ENCODE measurements at places on chromosomes 6 and 20.

- no peak for DNase-seq
Measured at GRCh38 chr20:6765469-6766058, 1.9 kb upstream of the BMP2 start.

GRCh38 chr20:50680105-50680960 is 11.0 kb downstream of the RIPOR3 start:
- DNase-seq: no peak

GRCh38 chr6:142848156-142848555 is 96.8 kb downstream of the HIVEP2 start:
- no peak for DNase-seq

DNA sequence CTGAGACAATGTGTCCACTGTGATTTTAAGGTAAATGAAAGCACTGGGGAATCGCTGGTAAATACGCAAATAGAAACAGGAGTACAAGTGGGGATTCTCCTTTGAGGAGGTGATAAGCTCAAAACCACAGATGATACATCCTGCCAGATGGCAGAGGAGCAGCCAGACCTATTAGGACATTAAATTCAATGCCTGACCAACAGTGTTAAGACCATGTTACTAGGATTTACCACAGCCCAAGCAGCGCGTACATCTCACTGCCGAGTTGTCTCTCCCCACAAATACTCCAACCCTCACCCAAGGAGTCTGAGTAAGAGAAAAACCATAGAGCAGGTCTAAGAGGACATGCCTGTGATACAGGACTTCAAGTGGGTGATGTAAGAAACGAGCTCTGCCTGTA is 68.9 kb upstream of the TULP1 start:
- DNase-seq: no peak

DNA sequence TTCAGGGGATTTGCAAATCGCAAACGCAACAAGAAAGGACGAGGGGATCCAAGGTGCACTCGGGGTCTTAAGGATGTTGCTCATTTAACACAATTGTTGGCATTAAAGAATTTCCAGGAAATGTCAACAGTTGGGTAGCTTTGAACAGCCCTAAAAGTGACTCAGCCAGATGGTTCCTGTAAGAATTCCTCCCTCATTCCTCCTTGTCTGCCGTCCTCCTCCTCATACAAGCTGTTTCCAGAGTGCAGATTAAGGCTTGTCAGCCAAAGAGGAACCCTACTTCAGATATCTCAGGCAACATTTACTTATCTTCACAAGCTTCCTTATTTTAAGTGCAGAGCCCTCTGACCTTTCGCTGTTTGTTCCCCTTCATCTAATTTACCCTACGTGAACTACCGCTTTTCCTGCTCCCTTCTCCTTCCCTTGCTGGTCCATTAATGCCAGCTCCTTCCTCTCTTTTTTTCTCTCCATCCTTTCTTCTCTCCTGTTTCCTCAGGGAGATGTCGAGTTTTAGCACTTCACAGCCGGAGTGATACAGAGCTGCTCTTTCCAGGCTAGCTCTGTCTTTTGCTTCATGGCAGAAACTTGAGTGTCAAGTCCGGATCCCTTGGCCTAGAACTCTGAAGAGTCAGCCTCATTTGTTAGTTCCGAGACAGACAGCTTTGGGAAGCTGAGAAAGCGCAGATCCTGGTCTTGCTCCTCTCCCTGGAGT is 26.1 kb upstream of the TBC1D7 start:
- DNase-seq: no peak

DNA sequence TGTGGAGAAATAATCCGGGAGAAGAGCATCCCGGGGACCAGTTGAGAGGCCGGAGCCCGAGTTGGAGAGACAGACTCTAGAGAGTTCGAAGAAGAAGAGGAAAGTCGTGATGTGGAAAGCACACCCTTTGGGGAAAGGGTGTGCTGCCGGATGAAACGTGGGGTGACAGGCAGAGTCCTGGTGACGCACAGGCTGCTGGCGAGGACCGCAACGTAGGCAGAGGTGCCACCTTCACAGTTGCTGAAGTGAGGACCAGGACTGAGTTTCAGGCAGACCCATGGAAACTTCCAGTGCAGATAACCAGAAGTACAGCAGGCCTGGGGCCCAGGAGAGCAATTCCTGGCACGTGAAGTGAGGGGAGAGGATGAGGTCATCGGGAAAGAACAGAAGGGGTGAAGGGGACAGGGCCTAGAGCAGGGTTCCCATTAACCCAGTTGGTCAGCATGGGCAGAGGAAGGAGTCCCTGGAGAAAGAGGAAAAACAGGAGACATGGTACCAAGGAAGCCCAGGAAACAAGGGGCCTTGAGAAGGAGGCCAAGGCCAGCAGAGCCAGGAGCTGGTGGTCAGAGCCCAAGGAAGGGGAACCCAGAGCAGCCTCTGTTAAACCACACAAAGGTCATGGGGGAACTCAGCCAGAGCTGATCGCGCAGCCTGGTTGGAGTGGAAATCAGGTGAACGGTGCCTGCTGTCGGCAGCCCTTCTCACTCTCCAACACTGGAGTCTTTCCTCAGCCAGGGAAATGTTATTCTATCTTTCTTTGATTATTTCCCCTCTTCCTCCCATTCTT is 84.1 kb downstream of the PRND start:
- no peak for DNase-seq

DNA sequence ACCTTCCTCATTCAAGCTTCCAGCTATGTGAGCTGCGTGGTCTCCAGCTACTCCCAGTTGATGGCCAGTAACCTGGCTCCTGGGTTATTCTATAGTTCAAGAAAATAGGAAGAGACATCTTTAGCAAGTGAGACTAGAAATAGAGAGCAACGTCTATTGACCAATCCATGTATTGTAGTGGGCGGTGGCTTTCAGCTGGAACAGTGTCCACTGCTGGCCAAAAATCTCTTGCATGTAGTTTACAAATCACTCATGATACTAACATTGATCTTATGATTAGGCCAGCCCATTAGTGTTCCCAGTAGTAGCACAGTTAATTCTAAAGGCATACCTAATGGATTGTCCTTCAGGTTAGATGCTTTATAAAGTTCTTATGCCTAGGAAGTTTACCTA is 58.9 kb upstream of the SCP2D1 start:
- no peak for DNase-seq

GRCh38 chr6:118704915-118705314 is 53.5 kb upstream of the CEP85L start:
- DNase-seq: no peak

DNA sequence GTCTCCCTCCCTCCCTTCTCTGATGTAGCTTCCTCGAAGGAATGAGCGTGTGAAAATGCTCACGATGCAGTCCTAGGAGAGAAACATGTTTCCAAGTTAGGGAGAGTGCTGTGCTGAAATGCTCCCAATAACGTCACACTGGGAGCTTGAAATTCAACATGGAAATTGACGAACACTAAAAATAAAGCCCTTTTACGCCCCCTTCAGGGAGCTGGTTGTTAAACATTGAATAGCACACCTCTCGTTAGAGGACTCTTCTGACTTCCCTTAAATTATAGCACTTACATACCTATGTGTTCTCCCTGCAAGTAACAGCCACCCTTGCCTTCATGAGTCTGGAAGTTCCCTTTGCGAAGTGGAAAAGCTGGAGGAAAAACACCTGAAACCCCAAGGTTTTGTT is 88.6 kb downstream of the BFSP1 start:
- no peak for DNase-seq

- no peak for DNase-seq
Measured at GRCh38 chr6:116528780-116529179, 16.7 kb downstream of the TRAPPC3L start.

- no peak for DNase-seq
Measured at GRCh38 chr6:33061987-33062386, 11.5 kb downstream of the HLA-DPA1 start.

- DNase-seq: peak; percentile 74
Measured at GRCh38 chr6:169959136-169960002, 207.9 kb downstream of the ERMARD start.

GRCh38 chr6:108985301-108985700 is 109.3 kb downstream of the SESN1 start:
- DNase-seq: no peak
